Activated CD4-positive, CD25-positive, alpha-beta regulatory T cell (primary cell): ENCODE measurements at places on chromosomes 7 and 10.

DNA sequence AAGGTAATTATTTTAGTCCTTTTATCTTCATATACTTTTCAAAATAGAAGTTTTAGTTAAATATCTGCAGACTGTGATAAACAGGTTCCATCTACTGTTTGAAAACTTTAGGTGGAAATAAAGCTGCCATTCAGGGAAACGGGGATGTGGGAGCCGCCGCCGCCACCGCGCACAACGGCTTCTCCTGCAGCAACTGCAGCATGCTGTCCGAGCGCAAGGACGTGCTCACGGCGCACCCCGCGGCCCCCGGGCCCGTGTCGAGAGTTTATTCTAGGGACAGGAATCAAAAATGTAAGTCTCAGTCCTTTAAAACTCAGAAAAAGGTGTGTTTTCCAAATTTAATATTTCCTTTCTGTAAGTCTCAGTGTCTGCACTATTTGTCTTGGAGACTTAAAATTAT lies 11.0 kb downstream of the SUN1 start:
- no peak for DNase-seq

DNA sequence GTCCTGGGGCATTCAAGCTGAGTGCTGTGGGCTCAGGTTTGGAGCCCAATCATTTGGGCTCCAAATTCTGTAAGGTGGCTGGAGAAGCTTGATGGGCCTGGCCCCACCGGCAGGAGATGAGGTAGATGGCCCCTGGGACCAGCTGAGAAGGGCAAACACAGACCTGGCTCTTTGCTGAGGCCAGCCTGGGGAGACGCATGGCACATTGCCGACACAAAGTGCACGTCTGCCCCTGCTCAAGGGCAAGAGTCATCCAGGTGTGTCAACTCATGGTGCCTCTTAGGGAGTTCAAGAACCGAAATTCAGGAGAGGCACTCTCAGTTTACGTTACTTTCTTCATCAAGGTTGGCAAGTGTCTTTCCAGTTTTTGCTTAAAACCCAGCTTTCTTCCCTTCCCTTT lies 227.5 kb downstream of the LRMDA start:
- no peak for DNase-seq

DNA sequence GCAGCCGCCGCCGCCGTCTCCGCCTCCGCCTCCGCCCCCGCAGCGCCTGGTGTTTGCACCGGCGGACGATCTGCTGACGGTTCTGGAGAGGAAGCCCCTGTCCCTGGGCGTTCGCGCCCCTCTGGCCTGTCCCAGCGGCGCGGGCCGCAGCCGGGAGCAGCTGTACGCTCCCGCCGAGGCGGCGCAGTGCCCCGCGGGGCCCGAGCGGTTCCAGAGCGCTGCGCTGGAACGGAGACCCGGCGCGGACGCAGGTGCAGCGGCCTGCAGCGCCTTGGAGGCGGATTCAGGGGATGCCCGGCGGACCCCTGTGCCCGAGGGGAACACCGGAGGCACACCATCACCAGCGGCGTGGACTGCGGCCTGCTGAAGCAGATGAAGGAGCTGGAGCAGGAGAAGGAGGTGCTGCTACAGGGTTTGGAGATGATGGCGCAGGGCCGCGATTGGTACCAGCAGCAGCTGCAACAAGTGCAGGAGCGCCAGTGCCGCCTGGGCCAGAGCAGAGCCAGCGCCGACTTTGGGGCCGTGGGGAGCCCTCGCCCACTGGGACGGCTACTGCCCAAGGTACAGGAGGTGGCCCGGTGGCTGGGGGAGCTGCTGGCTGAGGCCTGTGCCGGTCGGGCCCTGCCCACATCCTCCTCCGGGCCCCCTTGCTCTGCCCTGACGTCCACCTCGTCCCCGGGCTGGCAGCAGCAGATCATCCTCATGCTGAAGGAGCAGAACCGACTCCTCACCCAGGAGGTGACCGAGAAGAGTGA lies 24.8 kb upstream of the ZNF735 start:
- no peak for DNase-seq

DNA sequence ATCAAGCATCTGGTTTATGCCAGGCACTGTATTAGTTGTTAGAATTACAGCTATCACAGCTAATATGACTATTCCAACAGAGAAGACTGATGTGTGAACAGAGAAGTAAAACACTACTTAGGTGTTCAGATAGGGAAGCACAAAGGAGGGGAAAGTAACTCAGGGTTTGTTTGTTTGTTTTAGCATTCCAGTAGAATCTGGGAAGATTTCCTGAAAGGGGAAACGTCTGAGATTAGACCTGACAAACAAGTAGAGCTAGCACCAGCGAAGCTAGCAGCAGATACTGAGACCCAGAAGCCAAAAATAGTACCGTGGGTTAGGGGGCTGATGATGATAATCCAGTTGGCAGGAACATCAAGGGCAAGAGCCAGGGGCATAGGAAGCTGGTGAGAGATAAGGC lies 28.8 kb upstream of the KLHL7 start:
- DNase-seq = no peak

DNA sequence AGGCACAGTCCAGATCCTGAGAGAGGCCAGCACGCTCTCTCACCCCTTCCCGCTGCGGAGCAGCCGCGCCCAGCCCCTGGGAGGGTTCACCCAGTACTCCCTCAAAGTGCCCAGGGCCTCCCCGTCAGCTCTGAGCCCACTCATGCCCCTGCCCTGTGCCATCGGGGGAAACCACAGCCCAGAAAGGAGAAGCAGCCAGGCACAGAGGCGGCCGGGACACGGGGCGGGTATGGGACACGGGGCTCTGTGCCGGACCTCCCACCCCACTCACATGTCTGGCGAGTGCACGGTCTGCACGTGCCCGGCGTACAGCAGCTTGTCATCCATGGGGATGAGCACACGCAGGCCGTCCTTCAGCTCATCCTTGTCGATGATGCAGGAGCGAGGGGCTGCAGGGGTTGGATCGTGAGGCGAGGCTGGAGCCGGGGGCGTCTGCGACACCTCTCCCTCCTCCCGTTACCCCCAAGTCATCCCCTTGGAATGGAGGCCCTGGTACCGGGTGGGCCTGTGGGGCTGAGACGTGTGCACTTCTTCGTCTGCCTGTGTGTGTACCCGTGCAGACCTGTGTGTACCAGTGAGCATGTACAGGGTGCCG lies 38.2 kb downstream of the SLC29A4 start:
- DNase-seq = no peak

DNA sequence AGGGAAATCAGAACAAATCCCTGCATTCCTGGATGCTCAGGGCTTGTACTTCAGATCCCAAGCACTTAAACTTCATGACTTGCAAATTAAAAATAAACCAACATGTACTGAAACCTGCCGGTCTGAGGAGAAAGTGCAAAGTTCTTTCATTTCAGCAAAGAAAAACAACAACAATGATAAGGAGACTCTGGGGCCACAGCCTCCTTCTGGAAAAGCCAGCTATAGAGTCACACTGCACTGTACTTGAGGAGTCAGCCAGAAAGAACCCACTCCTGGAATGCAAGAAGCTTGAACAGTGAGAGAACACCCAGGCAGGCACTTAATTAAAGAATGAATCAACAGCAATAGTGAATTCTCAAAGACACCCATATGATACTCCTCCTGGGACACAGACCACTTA lies 49.7 kb upstream of the TM9SF3 start:
- no peak for DNase-seq

- DNase-seq = no peak
These were observed 202.7 kb downstream of the FAM107B start for GRCh38 chr10:14571866-14572507.

DNA sequence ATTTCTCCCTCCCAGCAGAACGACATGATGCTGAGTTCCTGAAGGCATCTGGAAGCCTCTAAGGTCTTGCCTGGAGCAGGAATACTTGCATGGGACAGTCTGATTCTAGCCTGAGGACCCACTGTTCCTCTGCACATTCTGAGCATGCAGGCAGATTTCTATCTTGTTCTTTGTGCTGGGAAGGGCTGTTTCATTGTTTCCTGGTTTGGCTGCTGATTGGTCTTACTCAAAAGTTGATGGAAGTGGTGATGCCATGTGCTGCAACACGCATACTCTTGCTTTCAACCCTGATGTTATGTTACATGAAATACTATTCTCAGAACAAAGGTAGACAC lies 307.0 kb downstream of the GATA3 start:
- DNase-seq = no peak

GRCh38 chr7:8382004-8382730 lies 51.2 kb upstream of the NXPH1 start:
- no peak for DNase-seq

- no peak for DNase-seq
These were observed 11.1 kb upstream of the TFEC start for GRCh38 chr7:116041615-116042014.

DNA sequence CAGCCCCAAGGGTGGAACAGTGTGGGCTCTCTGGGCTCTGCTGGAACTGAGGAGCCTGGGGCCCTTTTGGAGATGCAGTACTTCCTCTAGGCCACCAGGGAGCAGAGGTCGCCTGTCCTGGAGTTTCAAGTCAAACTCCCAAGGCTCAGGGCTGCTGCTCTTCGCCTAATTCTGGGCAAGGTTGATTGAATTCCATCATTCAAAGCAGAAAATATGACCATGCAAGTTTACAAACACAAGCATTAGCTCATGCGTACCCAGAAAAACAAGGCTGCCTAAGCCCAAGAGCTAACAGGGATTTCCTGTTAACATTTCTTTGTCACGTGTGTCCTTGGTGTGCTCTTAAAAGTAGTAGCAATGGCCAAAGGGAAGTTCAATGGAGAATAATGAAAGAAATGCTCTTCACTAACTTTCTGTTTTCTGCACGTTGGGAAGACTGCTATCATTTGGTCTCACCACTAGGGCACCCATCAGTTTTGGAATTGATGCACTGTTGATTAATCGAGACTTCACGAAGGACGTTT lies 20.1 kb downstream of the LDB3 start:
- DNase-seq = no peak

DNA sequence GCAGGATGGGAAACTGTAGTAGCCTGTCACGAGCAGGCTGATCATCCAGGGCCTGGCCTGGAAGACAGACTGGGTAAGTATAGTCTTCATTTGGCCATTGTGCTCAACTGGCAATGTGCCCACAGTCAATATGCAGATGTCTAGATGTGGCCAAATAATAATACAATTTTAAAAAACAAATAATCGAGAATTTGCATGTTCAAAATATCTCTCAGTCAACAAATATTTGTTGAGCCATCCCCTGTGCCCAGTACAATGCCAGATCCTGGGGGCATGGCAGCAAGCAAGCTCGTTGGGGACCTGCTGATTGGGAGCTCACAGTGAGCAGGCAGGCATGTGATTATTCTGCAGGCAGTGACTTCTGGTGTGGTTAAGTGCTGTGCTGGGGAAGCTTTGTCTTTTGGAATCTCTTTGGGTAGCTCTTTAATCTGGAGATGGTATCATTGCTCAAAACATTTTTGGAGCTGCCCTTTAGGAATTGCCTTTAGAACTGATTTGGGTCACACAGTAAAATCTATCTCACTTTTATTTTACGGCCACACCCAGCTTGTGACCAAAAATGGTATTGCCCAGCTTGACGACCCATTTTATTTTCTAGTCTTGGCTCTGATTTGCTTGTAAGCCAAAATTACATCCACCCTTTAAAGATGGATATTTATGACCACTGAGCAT lies 92.2 kb downstream of the PLCE1 start:
- no peak for DNase-seq
